ENCODE measurements at places on chromosomes 6 and 20.

DNA sequence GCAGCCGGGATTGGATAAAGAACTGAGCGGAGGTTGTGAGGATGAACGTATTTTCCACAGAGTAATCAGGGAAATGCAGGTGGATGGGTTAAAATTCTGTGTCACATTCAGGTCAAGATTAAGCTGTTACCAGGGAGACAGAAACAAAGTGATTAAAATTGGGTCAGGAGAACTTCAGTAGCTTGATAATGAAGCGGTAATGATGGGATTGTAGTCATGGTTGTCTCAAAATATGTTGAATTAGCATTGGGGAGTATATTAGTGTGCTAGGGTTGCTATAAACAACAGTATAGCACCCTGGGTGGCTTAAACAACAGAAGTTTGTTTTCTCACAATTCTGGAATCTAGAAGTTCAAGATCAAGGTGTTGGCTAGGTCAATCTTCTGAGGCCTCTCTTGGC is 155.5 kb downstream of the GJA1 start:
- DNase-seq, result no peak

DNA sequence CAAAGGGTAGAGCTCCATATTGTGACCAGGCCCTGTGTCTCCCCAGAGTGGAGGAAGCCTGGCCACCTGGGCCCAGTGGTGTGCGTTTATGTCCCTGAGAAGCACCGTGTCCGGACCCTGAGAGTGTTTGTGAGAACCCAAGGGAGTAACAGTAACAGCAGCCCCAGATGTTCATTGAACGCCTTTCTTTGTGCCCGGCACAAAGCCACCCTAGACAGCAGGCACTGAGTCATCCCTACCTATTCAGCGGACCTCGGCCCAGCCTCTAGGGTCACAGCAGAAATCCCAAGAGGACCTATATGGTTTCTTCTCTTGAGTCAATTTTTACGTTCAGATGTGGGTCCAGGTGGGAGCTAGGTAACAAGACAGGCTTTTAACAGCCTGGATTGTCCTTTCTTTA is 24.5 kb downstream of the BCAS4 start:
- DNase-seq, result no peak

DNA sequence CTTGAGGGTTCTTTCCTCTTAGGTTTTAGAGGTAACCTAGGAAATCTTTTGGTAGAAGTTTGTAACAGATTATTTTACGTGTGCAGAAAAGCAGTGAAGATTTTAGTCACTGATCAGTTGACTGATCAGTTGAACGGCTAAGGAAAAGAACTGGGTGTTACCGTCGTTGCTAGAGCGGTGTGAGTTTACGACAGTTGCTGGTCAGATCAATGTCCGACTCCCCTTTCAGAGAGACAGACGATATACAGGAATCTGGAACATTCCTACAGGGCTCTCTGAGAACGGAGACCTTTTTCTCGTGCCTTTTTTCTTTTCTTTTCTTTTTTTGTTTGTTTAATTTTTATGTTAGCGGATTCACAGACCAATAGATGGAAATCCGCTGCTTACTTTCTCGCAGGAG is 132.1 kb upstream of the ZNF184 start:
- no peak for DNase-seq

DNA sequence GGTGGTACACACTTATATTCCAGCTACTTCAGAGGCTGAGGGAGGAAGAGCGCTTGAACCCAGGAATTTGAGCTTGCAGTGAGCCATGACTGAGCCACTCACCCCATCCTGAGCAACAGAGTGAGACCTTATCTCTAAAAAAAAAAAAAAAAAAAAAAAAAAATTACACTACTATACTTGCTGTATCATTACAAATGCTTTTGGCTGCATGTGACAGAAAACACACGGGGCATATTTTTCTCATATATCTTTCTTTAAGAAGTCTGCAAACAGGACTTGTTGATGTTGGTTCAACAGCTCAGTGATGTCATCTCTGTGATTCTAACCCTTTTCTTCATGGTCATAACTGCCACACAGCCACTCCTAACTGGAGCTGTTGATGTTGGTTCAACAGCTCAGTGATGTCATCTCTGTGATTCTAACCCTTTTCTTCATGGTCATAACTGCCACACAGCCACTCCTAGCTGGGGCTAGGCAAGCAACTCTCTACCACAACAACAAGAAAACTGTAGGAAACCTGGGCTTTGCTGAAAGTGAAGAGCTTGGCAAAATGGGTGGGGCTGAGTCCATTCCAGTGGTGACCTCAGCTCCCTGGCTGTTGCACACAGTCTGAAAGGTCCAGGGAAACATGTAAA is 19.8 kb downstream of the MTFR2 start:
- DNase-seq, result no peak

DNA sequence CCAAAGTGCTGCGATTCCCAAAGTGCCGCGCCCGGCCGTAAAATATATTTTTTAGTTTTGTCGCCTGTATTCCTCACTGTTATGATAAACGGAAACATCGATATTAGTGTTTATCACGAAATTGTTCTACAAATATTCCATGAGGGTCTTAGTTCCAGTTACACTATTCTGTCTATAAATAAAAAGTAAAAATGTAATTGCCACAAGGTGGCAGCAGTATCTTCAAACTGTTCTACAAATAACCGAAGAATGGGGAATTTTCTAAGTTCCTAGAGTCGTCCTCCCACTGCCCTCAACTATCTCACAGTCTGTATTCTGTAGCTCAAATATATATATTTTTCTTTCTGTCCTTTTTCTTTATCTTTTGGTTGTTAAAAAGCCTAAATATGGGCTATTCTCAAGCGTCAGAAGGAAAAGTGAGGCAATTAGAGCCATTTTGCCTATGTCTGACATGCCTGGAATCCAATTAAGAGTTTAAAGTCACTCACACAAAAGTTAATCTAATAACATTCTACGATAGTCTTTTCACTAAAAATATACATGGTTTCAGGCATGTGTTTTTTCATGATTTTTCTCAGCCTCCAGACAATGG is 14.2 kb upstream of the FAM162B start:
- no peak for DNase-seq

DNA sequence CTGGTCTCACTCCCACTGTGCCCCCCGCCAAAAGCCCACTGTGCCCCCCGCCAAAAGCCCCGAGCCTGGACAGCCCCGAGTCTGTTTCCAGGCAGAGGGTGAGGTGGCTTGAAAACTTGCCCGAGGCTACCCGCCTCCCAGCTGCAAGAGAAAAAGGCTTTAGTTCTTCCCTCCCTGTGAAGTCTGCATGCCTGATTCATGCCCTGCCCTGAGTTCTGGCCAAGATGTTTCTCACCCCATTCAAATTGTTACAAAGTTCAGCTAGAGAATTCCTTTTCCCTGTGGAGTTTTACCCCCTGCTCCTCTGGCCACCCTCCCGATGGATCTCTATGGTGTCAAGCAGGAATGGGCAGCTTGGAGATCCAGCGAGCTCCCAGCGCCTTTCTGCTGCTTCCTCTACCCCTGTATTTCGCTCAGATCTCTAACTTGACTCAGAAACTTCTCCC is 298.8 kb upstream of the MAP3K7 start:
- DNase-seq, result no peak

DNA sequence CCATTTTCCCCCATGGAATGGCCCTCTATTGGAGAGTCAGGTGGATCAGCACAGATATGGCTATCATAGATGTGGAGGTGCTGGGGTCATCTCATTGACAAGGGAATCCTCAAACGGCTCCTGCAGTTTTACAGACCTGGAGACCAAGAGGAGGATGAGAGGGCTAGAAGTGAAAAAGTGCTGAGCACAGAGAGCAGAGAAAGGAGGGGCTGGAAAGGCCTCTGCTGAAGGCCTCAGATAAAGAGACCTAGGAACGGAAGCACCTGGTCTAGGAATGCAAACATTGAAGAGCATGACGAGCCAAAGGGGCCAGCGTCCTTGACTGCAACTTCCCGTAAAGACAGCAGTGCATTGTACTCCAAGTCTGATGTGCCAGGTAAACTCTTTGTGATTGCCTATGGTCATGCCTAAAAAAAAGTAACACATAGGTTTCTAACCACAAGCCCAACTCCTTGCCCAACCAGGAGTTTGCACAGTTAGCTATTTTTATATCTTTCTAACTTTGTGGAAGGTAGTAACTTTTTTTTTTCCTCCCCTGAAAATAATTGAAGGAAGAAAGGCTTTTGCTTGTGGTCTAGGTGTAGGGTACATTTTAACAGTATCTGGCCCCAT is 15.2 kb downstream of the RSPH4A start:
- no peak for DNase-seq

Measured in GM12892 (cell line).